ENCODE measurements at places on chromosomes 11 and 22.

GRCh38 chr22:38203090-38203810 is 1.5 kb downstream of the MAFF start:
- DNase-seq = peak; percentile 59

DNA sequence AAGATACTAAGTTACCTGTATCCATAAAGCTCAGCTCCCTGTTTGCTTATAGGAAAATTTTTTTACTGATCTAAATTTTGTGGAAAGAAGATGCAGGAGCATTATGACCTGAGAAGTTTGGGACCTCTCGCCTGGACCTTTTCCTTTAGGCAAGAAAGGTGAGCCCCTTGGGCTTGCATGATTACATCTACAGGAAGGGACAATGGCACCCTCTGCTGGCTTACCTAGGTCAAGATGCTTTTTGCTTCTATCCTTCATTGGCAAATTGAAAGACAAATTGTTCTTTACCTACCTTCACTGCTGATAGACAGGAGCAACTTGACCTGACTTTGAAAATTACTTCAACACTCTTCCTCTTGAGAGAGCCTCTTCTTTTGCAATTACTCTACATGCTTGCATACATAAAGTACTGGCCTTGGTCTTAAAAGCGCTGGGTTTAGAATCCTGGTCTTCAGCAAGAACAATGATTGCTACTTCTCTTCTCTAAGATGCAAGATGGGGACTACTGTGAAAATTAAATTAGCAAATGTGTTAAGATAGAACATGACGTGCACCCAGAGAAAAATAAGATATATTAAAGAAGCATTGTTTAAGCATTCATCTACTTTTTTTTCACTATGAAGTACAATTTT is 147.2 kb downstream of the TRPC6 start:
- peak; percentile 52 for DNase-seq

- DNase-seq = no peak
These were observed 174.6 kb downstream of the CTTN start for GRCh38 chr11:70572974-70573260.

DNA sequence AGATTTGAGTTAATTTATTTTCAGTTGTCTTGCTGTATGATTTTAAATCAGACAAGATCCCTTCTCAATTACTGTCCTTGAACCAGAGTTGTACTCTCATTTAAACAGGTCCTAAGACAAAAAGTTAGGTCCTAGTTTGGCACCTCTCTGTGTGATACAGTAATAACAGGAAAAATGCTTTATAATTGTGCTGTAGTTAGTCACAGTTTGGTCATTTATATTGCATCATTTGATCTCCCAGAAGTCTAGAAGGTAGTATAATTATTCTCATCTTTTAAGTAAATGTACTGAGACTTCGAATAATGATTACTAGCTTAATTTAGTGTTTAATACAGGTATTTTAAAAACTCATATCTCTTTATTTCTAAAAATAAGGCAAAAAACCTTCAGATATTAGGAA is 18.1 kb upstream of the LUZP2 start:
- no peak for DNase-seq

Measured in EH (cell line).